ENCODE measurements at places on chromosomes 6 and 20.

DNA sequence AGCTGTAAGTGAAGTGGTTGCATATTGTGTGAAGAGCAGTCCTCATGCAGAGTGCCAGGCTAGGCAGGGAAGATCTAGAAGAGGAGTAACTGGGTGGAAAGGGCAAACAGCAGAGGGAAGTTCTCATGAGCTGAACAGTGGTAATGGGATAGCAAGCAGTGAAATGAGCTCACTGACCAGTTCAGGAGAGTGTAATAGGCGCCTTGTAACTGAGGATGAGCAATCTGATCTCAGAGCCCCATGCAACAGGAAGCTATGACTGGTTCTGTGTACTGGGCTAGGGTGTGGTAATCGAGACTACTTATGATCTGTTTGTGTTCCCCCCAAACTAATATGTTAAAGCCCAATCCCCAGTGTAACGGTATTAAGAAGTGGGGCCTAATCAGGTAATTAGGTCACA lies 98.6 kb downstream of the RFX6 start:
- no peak for DNase-seq

- no peak for DNase-seq
Measured at GRCh38 chr20:48723308-48724264, 104.2 kb downstream of the PREX1 start.

GRCh38 chr20:38859070-38859690 lies 53.7 kb downstream of the PPP1R16B start:
- no peak for DNase-seq

GRCh38 chr6:20777801-20778200 lies 243.5 kb downstream of the CDKAL1 start:
- DNase-seq, result no peak

GRCh38 chr6:97732045-97732444 lies 449.0 kb upstream of the MMS22L start:
- DNase-seq, result no peak

DNA sequence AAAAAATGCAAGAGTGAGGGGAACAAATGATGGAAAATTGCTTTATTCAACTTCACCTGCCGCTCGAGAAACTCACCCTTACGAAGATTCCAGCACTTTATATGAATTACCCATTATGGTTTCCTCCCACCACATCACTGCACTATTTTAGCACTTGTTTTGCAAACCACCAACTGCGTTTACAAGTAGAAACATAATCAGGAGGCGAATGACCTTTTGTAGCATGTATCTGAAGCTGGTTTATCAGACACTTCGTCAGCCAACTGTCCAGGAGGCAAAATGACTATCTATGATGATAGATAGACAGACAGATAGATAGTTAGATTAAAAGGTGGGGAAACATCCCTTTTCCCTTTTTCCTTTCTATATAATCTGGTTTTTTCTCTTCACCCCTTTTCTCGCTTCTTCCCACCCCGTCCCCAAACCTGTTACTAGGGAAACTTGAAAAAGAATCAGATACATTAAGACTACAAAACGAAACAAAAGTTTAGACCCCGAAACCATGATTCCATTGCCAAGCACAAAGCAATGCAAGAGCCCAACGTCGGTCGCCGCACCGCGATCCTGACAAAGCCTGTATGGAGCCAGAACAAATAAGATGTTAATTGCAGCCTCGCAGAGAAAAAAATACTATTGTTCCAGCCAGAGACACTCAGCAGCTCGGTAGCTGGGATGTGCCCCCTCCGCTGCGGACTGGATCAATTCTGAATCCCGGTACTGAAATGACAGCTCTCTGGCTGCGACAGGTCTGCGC lies 933 bp upstream of the ADGRB3 start:
- DNase-seq, result no peak

- DNase-seq, result no peak
Measured at GRCh38 chr20:47455133-47456040, 46.3 kb upstream of the NCOA3 start.

- no peak for DNase-seq
Measured at GRCh38 chr6:45822873-45823272, 192.8 kb downstream of the CLIC5 start.

DNA sequence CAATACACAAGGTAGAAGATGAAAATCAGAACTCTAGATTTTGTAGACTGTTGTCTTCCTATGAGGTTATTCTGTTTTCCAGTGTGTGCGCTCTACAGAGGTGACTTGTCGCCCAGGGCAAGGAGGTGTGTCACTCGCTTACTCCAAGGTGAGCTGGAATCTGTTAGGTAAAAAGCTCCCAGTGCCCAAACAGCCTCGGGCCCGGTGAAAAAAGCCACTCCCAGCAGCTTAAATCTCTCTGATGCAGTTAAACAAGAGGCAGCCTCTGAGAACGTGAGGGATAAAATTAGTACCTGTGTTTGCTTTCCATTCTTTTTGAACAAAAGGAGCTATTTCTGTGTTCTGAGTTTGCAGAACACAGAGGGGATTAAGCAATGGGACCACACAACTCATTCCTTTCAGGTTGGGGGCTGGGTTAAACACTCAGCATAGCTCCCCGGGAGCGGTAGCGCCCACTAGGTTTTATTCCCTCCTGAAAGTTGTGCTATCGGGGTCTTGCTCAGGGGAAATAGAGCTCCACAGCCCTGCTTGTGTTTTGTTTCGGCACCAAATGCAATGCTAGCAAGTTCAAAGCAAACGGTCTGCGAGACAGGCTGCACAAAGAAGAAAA lies 181.2 kb downstream of the FOXA2 start:
- DNase-seq, result no peak

DNA sequence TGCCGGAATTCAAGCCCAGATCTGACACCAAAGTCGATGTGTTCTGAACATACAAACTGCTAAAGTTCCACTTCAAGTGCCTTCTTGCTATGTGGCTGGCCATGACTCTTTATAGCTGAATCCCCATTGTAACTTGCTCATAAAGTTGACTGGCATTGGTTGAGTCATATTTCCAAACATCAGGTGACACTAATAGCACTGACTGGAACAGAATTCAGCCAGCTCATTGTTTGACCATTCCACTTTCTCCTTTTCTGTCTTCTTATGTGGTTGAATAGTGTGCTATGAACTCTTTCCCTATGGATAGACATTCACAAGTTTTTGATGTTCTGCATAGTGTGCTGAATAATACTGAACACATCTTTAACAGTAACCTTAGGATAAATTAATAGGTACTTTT lies 266.2 kb upstream of the ZFP64 start:
- no peak for DNase-seq

DNA sequence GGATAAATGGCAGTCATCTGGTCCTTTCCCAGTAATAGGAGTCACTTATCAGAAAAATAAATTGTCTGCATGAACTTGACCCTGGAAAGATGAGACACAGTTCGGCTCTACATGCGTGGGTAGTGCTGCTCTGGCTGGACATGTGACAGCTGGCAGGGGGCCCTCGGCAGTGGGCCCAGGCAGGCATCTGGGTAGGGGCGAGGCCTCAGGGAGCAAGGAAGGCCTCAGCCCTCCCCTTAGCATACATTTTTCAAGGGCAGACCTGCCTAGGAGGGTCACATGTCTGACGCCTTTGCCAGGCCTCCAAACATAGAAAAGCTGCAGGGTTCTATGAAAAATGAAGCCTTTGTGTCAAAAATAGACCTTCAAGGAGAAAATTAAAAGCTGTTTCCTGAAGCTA lies 12.8 kb upstream of the ILRUN start:
- no peak for DNase-seq

DNA sequence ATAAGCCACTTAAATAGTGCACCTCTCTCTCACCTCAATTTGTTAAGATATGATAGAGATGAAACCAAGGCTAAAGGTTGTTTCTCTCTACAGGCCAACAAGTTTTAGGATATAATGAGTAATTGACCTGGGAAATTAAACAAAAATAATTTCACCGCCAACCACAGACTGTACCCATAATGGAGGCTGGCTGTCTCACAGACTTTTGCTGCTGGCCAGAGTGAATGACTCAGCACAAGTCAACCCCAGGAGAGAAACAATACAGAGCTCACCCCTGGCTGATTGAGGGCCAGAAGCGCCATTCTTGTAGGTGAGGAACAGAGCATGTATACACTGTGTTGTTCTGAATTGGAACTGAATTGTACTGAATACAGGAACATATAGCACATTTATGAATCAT lies 99.9 kb downstream of the CAP2 start:
- DNase-seq, result no peak

GRCh38 chr6:14348389-14348788 lies 230.8 kb downstream of the CD83 start:
- no peak for DNase-seq

- DNase-seq, result no peak
Measured at GRCh38 chr6:13729891-13730290, 18.3 kb upstream of the RANBP9 start.

- no peak for DNase-seq
Measured at GRCh38 chr20:19110881-19111460, 101.5 kb upstream of the SLC24A3 start.

GRCh38 chr6:168992446-168993144 lies 261.1 kb downstream of the THBS2 start:
- no peak for DNase-seq

DNA sequence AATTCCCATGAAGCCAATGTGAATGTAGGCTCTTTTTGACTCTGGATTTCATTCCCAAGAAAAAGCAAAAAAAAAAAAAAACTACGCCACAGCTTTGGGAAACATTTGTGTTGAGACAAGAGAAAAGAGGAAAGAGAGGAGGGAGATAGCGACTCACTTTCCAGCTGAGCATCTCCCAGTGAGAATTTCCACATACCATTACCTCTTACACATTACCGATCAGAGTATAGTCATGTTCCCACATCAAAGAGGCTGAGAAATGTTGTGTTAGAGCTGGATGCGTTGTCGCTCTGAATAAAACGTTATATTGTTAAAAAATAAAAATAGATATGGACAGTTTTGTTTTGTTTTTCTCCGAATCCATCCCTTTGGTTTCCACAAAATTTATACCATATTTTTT lies 1019.3 kb upstream of the ADGRB3 start:
- no peak for DNase-seq

GRCh38 chr6:152110886-152111820 lies 303.7 kb downstream of the ESR1 start:
- no peak for DNase-seq

- no peak for DNase-seq
Measured at GRCh38 chr6:110761371-110761770, 53.9 kb downstream of the CDK19 start.

DNA sequence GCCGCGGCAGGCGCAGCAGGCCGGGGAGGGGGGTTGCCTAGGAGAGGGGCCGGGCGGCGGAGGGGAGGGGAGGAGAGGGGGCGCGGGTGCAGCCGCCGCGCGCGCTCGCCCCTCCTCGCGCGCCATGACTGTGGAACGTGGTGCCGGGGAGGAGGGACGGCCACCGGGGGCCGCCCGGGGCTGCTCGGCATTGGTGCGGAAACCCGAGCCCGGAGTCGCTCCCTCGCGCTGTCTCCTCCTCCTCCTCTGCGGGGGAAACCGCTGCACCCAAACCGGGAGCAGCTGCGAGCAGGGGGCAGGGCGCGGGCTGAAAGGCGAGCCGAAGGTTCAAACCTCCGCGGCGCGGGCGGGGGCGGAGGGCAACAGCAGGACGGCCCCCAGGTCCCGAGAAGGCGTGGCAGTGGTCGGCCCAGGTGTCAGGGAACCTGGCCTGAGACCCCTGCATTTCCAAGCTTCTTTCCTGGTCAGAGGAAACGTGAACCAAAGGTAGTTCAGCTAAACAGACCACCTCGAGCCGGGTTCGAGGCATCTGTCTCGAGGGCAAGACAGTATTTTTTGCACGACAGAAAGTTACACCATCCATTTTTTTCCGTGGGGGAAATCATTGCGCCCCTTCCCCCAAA lies 1.4 kb upstream of the TRERF1 start:
- DNase-seq, result peak; percentile 72

GRCh38 chr6:103002282-103002681 lies 1608.8 kb downstream of the GRIK2 start:
- DNase-seq, result no peak

- DNase-seq, result peak; percentile 55
Measured at GRCh38 chr6:25138233-25138933, 140.8 kb upstream of the CARMIL1 start.

- DNase-seq, result no peak
Measured at GRCh38 chr6:53648184-53648943, 17.2 kb downstream of the KLHL31 start.

- no peak for DNase-seq
Measured at GRCh38 chr6:111417946-111418345, 65.1 kb downstream of the REV3L start.

- no peak for DNase-seq
Measured at GRCh38 chr6:6688283-6688682, 99.8 kb downstream of the LY86 start.

- DNase-seq, result no peak
Measured at GRCh38 chr6:80449726-80450125, 343.3 kb downstream of the BCKDHB start.

GRCh38 chr6:7264686-7265384 lies 48.2 kb downstream of the SSR1 start:
- no peak for DNase-seq

DNA sequence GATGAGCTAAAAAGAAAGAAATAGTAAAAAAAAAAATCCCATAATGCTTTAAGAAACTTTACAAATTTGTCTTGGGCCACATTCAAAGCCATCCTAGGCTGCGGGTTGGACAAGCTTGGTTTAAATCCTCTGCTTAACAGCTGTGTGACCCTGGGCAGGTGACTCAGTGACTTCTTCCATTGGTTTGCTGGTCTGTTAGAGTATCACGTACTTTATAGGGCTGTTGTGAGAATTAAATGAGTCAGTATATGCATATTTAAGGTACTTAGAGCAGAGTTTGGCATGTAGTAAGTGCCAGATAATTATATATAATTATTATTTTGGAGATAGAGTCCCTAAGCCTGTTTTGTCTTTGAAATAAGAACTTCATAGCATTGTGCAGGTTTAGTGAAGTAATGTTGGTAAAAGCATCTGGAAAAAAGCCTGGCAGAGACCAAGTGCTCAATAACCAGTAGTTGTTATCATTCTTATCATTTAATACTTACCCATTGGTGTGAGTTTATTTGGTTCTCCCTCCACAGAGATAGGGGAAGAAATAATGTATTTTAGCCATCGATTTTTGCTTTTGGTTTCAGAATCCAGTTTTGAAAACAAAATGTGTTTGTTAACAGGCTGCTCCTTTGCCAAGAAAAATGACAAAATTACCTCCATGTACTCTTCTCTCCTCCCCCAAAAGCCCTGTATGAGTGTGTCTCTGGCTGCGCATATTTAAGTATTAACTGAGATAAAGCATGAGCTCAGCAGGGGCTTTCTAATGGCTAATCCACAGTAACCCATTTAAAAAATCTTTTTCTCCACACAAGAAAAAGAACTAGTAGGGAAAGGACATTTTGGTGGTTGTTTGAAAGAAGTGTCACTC lies 67.2 kb downstream of the FOXO3 start:
- DNase-seq, result no peak
